ENCODE measurements at places on chromosomes 11 and 22.
A peak's percentile ranks its signal among the peaks of the same experiment; 100 is the strongest.

DNA sequence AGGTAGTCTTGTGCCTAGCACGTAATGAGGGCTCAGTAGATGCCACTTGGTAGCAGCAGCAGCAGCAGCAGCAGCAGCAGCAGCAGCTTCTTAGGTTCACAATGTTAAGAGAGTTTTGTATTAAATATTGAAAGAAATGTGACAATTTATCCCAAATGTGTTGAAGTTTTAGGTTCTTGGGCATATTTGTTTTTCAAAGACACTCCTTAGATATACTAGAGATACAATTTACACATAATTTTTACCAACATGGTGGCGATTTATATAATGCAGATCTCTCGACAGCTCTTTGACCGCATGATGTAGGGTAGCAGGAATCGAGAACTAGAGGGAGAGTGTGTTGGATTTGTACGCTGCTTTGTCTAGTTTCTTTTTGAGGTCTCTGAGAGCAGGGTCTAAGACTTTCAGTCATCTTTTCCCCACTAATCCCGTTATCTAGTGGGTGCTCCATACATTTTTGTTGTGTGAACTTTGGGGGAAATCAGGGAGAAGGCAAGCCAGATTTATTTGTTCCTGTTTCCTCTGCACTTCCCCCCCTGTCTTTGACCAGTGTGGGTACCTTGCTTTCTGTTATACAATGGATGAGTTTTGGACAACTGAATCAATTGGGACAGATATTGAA is 1.4 kb downstream of the FDX1 start:
- no peak for DNase-seq

DNA sequence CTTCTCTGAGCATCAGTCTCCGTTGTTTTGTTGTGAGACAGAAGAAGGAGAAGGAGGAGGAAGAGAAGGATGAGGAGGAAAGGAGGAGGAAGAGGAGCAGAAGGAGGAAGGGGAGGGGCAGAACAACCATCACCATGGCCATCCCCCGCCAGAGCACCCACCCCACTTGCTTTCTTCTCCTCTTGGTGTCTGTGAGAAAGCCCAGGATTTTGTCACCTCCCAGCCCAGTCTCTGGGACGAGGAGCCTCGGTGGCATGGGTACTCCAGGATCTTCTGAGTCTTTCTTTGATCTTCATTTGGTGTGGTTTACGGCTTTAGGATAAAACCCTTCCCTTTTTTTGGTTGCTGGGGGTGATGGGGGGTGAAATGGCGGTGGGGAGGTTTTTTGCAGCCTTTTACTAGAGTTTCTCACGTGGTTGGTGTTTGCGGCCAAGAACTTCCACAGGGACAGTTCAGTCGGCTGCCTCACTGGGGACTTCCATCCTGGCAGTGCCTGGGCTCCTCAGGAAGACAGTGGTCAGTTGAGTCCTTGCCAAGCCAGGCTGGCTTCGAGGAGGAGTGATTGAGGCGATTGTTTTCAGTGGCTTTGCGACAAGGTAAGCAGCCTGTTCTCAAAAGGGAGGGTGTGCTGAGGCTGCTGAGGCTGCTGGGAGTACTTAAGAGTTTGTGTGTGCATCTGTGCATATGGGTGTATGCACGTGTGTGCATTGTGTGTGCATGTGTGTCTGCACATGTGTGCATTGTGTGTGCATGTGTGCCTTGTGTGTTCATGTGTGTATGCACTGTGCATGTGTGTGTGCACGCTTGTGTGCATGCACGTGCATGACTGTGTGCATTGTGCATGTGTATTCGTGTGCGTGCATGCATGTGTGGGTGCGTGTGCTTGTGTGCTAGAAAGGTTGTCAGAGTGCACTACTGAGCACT is 567.5 kb downstream of the TBC1D22A start:
- DNase-seq = no peak

GRCh38 chr22:41411021-41411851 is 29.5 kb downstream of the TEF start:
- DNase-seq = no peak

DNA sequence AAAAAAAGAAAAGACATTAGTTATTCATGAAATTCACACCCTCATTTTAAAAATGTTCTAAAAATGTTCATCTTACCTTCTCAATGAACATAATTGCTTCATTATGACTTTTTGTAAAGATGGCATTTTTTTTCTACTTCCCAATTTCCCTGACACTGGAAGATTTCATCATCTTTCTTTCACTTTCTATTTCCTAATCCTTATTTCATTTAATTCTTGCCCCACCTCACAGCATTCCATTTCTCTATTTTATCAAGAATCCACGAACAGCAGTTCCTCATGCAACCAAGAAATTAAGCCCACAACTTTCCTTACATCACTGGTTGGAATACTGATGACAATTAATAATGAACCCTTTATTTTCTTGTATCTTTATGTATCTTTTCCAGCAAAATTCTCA is 1.9 kb downstream of the PATL1 start:
- no peak for DNase-seq

DNA sequence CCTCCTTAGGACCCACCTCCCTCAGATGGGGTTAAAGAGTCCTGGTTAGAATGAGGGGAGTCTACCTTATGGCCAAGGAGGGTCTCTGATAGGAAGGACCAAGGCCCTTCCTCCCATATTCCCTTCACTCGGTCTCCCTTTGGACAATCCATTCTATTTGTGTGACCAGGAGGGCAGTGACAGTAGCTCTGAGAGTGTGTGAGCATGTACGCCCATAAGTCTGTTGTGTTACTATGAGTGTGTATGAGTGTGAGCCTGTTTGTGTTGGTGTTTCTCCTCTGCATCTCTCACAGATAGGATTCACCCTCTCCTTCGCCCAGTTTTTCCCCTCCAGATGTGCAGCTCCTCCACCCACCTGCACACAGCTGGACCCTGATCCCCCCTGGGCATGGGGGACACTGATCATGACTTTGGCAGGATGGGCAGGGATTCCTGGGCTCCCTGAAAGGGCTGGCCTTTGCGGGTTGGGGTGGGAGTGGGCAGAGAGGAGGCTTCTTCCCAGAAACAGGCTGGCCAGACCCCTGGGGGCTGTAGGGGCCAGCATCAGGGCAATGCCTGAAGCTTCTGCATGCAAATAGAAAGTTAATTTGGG is 14.5 kb downstream of the PHLDB1 start:
- no peak for DNase-seq

GRCh38 chr11:118519549-118519948 is 7.7 kb upstream of the TTC36 start:
- DNase-seq = no peak

DNA sequence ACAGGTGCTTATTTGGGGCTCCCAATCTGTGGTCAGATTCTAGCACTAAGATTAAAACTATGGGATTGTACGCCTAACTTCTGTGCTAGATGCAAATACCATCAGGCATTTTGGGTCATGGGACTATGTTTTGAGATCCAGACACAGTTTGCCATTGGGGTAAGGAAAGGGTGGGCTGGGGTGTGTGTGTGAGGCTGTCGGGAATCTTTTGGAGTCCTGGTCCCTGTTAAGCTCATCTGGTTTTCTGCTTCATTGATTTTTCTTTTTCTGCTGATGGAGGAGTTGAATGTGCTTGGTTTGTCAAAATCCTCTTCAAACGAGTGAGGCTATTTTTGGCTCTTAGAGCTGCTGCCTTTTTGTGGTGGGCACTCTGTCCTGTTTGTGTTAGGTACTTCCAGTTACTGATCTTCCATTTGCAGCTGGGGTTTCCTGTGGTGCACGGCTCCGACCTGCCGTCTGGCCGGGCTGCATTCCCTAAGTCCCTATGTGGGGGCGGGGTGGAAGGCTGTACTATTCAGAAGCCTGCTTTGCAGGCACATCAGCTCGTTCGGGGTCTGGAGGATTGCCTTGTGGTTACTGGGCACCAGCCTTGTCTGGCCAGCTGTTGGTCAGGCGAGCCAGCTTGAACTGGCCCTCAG is 2.9 kb downstream of the BCR start:
- DNase-seq = no peak

DNA sequence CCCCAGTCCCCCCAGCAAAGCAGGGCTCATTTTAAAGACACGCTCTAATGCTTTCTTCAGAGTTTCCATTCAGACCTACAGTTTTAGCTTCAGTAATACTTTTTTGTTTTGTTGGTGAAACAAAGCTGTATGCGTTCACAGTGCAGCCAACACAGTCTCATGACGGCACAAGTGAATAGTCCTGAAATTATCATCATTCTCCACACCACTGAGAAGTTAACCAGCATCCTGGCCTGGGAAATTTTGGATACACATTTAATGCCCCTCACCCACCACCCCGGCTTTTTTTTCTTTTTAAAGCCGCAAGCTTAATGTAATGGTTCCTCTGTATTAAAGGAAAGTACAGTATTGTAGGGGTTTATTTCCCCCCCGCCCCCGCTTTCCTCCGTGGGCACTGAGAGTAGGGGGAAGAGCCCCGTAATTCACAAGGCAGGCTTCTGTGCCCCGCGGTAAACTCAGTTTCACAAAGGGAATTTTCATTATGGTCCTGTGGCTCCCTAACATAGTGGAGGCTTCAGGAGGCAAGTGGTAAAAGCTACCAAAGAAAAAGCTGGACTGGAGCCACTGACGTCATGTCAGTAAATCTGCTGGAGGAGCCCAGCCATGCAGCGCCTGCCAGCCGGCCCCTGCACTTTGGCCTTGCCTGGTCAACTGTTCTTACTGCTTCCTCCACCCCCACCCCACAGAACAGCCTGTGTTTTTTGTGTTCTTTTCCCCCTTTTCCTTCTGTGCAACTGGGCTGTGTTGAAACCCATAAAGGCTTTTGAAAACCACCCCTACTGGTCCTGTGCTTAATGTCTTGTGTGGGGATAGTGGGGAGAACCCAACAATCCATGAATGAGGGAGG is 18.2 kb downstream of the TEAD1 start:
- DNase-seq = peak; percentile 46

DNA sequence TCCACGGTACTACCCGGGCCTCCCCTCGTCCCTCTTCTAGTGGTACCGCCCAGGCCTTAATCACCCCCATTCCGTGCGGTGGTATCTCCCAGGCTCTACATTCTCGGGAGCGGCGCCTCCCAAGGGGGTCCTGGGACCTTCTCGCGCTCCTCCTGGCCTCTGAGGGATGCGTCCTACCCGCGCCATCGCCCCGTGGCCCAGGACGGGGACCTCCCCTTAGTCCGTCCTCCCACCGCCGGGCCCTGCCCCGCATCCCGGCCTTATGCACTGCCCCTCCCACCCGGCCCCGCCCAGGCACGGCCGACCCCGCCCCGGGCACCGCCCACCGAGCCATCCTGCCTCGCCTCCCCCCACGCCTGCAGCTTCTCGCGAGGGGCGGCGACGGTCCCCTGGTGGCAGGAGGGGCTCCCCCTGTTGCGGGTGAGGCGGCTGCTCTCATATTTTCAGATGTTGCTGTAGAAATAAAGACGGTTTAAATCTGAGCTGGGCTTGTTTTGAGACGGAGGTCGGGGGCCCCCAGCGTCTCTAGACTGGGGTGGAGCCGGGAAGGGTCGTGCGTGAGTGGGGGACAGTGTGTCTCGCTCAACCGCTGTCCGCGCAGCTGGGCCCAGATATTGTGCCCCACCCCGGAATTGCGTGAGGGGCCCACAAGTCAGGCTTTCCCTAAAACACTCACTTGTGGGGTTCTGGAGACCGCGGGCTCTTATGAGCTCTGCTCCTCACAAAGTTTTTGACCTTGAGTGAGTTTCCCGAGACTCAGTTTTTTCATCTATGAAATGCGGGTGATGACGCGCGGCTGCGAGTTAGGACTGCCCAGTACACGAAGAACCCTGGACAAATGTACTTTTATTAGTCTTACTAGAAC is 828 bp upstream of the RAB1B start:
- no peak for DNase-seq

Data from BJ (cell line).